ENCODE measurements at places on chromosomes 1 and 21.

- no peak for DNase-seq
Observed at GRCh38 chr1:179910934-179911333, 28.8 kb downstream of the TOR1AIP1 start.

DNA sequence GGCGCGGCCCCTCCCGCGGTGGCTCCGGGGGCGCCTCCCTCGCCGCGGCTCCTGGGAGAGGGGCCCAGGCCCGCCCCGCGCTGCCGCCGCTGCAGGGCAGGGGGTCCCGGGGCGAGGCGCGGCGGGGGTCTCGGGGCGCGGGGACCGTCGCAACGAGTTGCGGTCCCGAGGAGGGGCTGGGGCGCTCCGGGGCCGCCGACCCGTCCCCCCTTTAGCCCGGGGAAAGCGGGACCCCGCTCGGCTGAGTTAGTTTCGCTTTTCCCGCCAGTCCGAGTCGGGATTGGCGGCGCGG, 493 bp downstream of the SPSB1 start:
- no peak for DNase-seq

DNA sequence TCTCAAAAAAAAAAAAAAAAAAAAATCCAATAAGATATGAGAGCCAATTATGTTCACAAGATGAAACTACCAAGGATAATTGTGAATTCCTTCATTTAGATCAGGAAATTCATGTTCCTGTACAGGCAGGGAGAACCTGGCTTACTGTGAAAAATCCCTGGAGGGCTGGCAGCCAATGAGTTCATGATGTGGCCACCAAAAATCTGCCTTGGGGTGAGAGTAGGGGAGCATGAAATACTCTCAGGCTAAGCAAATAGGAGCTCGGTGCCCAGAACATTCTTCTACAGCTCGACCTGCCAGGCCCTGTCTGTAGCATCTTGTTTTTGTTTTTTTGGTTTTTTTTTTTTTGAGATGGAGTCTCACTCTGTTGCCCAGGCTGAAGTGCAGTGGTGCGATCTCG, 50.1 kb downstream of the PIK3CD start:
- no peak for DNase-seq

GRCh38 chr1:200654660-200655059, 15.0 kb downstream of the DDX59 start:
- no peak for DNase-seq

DNA sequence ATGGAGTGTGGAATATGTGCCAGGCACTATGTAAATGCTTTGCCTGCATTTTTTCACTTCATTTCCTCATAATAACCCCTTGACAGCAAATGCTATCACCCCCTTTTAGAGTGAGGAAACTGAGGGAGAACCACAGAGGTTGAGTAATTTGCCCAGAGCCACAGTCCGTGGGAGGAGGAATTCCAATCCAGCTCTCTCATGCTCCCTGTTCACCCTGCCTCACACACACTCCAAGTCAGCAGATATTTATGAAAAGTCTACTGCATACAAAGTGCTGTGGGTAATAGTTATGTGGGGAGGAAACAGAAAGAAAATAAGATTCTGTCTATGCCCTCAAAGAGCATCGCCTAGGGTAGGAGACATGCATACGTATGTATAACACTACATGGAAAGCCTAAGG, 30.9 kb upstream of the RBM15 start:
- no peak for DNase-seq

DNA sequence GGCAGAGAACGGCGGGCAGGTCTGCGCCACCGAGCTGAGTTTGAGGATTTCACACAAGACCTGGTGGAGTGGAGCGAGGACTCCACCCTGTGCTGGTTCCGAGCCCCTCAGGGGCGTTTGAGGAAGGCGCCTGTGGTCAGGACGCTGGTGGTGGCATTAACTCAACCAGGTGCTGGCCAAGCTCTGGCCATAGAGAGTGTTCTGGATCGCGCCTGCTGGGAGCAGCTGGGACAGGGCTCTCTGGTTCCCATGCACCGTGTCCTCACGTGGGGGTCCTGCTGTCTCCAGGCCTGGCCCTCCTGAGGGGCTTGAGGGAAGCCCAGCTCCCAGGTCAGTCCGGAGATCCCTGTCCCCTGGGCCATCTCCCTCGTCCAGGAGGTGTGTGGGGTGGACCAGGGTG, 24.8 kb upstream of the TTC34 start:
- no peak for DNase-seq

DNA sequence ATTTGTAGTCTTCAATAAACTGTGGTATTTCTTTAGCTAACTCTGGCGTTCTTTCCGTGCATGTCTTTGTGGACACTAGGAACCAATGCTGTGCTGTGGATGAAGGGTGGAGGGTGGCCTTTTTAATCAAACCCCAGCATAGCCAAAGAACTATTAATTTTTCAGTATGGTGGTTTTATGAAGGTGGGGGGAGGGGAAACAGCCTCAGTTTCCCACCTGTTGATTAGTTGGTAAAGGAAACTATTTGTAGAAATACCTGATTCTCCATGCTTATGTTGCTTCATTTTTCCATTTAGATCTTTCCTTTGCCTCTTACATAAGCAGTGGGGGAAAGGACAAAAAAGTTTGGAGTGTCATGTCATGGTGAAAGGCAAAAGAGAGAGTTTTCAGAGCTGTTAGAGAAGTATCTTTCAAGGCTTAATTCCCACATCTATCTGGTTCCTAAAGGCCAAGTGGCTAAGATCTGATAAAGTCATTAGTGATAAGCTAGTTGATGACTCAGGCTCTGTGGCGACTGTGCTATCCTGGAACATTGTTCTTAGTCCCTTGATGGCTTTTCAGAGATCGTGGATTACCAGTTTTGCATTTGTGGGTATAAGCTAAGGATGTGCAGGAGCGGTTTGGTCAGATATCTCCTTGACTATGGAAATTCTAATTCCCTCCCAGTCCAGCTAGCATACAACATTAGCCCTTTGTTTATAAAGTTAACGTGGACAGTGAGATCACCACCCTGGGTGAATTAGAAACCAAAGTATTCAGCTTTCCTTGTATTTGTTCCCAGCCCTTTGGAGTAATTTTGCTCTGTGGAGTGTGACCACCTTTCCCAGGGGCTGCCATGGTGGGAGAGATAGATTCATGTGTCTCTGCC, 8.7 kb upstream of the HAX1 start:
- DNase-seq, result no peak

- DNase-seq, result no peak
Observed at GRCh38 chr1:219415433-219415832, 197.5 kb downstream of the ZC3H11B start.

- DNase-seq, result no peak
Observed at GRCh38 chr1:2348346-2349325, 42.7 kb downstream of the MORN1 start.

DNA sequence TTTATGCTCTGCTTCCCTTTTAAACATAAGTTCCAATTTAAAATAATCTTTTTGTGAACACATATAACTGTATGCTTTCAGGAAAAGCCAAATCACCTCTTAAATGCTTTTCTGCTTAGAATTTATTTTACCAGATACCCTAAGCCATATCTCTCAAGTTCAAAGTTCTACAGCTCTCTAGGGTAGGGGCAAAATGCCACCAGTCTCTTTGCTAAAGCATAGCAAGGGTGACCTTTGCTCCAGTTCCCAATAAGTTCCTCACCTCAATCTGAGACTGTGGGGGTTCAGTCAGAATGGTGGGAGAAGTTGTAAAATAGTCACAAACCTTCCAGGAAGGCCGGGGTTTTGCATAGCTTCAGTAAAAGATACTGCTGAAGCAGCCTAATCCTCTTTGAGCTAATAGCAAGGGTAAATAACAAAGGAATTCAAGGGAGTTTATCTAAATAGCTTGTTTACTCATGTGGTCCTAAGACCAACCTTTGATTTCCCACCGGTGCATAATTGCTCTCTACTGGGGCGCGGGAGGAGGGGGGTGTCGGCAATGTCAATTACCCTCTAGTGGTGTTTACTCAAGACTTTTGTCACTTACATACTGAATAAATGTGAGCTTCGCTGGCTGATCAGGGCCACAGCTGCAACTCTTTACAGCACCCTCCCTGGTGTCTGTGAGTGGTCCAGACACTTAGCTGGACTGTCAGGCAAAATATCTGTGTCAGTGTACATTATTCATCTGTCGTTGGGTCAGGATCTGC, 1376.2 kb downstream of the NCAM2 start:
- DNase-seq, result no peak

- DNase-seq, result no peak
Observed at GRCh38 chr1:941588-942383, 17.3 kb downstream of the NOC2L start.

- no peak for DNase-seq
Observed at GRCh38 chr1:185044387-185044786, 971 bp upstream of the RNF2 start.

GRCh38 chr1:162343470-162343869, 33.2 kb downstream of the SPATA46 start:
- DNase-seq, result no peak
